ENCODE measurements at places on chromosomes 5 and 9.

- DNase-seq = no peak
Measured at GRCh38 chr9:118732998-118733397, 636.2 kb downstream of the BRINP1 start.

- DNase-seq = no peak
Measured at GRCh38 chr5:17735761-17736160, 101.5 kb downstream of the TAF11L14 start.

- no peak for DNase-seq
Measured at GRCh38 chr9:69794356-69794755, 26.3 kb upstream of the CFAP95 start.

- DNase-seq = peak; percentile 23
Measured at GRCh38 chr5:16568875-16569580, 47.8 kb downstream of the RETREG1 start.

- peak; percentile 92 for DNase-seq
Measured at GRCh38 chr9:70601000-70601951, 186.8 kb upstream of the KLF9 start.

GRCh38 chr9:1722404-1722803, 292.7 kb upstream of the SMARCA2 start:
- DNase-seq = no peak

Data from fibroblast of skin of abdomen (primary cell).